ENCODE measurements at places on chromosomes 1 and 21.
A peak's percentile ranks its signal among the peaks of the same experiment; 100 is the strongest.

GRCh38 chr1:31626223-31627207, 9.0 kb downstream of the HCRTR1 start:
- no peak for DNase-seq

DNA sequence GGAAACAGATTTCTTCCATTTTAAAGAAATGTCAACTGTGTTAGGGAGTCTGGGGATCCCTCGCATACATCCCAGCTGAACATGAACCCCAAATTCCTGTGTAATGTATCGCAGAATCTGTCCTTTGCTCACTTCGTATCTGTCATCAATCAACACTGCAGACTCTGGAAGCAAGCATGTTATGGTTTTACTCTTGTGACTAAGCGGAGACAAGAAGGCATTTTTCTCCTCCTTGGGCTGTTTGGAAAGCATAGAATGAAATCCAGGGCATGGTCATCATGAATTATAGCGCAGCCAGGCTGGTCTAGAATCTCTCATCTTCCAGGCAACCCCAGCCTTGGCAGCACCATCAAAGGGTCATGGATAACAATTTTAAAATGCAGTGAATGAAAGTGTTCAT, 290.2 kb downstream of the KIF26B start:
- no peak for DNase-seq

DNA sequence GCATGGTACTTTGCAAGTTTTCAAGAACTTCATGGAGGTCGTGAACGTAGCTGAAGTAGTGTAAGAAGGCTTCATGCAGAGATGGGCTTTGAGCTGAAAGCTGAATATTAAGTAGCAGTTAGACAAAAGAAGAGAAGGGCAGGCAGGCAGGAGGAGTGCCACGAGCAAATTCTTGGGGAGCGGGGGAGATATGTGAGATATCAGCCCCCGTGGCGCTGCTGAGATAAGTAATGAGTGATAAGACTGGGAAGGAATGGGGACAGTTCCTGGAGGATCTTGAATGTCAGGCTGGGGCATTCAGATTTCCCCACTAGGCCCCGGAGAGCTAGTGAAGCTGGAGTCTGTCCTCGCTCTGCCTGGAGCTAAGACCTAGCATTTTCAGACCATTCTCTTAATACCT, 27.9 kb upstream of the KIRREL1 start:
- no peak for DNase-seq

DNA sequence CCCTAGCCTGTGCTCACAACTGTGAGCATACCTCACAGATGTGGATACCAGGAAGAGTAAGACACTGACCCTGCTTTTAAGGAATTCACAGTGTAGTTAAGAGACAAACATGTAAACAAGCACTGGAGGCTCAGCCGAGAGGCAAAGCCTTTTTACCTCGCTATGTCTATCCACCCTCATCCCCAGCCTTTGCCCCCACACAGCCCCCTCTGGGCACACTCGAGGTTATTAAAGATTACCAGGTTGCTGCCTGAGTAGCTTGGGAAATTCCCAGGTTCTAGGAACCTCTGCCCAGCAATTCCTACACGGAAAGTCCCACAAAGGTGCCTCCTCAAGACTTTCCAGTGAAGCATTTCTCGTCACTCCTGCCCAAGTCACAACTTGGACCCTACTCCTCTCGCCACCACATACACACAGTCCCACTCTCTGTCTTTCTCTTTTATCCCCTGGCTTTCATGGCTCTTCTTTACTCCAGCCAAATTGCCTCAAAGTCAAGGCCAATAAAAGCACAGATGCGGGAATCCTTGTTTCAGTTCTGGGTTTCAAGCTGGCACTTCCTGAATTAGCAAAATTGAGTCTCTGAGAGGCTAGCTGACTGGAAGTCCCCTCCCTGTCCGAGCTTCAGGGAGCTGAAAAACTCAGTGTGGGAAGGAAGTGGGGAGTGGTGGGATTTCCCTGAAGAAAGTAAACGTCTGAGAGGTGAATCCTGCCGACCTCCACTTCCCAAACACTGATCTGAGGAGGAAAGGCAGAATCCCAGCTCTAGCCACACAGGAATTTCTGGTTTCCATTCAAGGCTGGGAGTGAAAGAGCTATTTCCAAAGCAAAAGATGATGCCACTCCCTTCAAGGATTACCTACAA, 7.6 kb downstream of the DENND2D start:
- DNase-seq = no peak

DNA sequence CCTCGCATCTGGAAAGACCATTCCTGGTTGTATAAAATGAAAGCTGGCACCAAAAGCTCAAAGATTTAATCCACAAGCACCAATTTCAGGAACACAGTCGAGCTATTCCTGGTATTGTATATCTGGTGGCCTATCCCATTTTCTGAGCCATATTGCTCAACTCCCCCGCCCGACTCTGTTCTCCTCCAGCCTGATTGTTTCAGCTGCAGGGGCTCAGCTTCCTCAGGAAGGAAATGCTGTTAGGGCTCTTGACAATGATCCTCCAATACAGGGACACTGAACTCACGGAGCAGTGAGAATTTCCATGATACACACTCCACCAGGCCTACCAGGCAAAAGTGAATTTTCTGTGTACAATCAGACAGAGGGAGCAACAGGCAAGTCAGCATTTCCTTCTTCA, 16.9 kb upstream of the TDRD10 start:
- DNase-seq = no peak

- peak; percentile 73 for DNase-seq
Measured at GRCh38 chr1:208132287-208132882, 111.8 kb downstream of the PLXNA2 start.

DNA sequence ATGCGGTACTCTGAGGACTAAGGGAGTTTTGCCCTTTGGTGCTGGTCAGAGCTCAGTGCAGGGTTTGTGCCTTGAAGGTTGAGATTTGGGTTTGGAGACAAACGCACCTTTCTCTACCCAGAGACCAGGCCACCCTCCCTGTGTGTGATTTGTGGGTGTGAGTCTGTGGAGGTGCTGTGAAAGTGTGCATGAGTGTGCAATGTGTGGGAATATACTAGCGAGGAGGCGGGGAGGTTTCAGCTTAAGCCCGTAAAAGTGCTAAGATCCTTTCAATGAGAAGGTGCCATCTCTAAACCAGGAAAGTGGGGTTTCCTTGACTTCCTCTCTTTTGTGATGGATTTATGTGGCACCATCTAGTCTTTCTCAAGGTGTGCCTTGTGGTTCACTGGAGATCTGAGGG, 225.7 kb downstream of the HHAT start:
- no peak for DNase-seq

- DNase-seq = no peak
Measured at GRCh38 chr1:15974855-15975254, 1.0 kb downstream of the ZBTB17 start.

GRCh38 chr1:41101950-41102607, 80.6 kb upstream of the SLFNL1 start:
- peak; percentile 24 for DNase-seq

GRCh38 chr1:28871631-28872401, 42.6 kb upstream of the EPB41 start:
- DNase-seq = no peak

DNA sequence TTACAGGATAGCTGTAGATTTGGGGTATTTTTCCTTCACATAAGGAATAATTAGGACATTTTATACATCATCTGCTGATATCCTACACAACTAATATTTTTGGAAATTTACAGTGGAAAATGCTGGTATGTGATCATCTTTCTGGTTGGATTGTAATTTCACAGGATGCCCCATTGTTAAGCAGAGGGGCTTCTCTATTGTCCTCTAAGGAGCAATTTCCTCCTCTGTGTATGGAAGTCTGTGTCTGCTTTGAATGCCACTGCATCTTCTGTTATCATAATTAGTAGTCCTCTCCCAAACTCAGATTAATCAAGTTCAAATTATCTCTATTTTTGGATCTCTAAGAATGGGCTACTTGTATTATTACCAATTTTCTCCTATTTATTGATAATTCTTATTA, 988.1 kb upstream of the B3GALT2 start:
- DNase-seq = no peak

DNA sequence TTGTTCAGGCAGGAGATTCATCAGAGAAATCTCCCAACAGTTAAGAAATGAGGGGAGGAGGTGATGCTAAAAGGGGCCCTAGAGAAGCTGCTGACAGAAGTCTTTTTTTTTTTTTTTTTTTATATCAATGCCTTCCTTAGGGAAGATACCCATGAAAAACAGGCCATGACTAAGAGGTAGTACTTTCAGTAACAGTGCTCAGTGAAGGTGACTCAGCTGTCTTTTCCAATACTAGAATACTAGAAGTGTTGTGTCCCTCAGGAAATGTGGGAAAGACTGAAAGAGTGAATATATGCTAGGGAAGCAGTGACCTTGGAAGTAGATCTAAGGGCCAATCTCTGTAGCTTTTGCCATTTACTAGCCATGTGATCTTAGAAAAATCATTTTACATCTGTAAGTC, 52.4 kb upstream of the SLFNL1 start:
- DNase-seq = no peak

DNA sequence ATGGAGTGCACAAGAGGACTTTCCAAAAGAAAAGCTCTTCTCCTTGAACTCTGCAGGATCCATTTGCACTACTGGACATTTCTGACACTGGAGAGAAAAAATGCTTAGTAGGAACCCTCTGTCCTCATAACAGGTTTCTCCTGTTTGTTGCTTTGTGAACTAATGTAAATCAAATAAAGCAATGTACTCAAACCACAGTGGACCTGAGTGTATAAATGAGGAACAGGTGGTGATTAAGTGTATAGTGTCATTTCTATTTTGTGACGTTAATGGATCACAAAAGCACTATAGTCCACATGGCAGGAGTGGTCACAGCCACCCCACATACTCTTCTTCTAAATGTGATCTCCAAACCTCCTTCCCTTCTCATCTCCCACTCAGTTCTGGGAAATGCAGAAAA, 268.4 kb upstream of the DUSP10 start:
- no peak for DNase-seq

- no peak for DNase-seq
Measured at GRCh38 chr1:95537176-95537575, 303.2 kb downstream of the RWDD3 start.

DNA sequence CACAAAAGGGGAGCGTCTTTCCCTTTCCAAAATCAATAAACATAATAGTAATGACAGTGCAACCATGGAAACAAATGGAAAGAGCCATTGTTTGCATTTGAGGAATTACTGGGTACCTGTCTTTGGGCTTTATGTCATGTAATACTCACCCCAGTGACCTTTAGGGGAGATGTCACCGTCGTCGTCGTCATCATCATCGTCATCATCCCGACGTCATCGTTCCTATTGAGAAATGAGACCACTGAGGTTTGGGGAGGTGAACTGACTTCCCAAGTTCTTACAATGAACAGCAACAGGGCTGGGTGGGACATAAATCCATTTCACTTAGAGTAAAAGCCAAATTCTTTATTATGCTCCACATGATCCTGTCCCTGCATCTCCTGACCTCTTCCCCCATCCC, 168.9 kb upstream of the KAZN start:
- no peak for DNase-seq

DNA sequence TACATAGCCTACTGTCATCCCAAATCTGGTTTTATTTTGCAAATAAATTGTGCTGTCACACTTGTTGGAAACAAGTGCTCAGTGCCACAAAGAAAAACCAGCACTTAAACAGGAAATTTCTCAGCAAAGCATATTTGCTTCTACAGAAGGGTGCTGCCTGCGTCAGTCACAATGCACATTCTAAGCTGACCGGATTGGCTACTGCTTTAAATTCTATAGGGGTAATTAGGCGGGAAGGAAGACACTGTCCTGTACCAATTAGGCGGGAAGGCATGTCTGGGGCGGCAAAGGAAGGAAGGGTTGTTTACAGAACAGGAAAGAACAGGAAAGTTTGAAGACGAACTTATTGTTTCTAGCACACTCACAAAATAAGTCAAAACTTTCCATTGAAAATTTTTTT, 2.8 kb downstream of the IFI16 start:
- no peak for DNase-seq

- DNase-seq = no peak
Measured at GRCh38 chr1:32783851-32784250, 33.3 kb downstream of the YARS1 start.

DNA sequence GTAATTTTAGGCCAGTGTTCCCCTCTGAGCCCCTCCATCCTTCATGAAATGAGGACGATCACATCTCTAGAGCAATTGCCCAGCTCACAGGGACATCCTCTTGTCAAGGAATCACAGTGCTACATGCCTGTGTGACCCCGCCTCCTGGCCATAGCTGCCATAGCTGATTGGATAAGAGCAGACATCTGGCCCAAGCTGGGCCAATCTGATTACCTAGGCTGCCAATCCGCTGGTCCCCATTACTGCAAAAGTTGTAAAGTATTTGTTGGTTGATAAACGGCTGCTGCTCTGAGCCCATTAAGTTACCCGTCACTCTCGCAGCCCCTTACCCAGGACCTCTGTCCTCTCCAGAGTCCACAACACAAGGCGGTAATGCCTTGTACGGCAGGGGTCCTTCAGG, 8.3 kb downstream of the NT5C1A start:
- DNase-seq = no peak

DNA sequence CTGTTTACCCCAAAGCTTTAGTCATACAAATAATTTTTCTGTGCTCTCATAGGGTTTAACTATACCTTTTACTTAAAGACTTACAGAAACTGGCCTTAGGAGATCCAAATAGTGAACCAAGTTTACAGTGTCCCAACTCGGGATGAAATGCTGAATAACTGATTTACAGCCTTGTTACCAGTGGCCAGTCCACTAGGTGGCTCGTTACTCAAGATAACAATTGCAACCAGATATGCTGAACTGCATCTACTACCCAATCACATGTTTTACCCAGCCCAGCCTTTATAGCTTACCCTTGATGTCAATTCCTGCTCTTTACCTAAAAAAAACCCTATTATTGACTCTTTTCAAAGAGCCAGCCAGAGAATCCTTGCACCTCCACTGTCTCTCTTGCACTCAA, 1148.8 kb upstream of the ADGRL4 start:
- no peak for DNase-seq

DNA sequence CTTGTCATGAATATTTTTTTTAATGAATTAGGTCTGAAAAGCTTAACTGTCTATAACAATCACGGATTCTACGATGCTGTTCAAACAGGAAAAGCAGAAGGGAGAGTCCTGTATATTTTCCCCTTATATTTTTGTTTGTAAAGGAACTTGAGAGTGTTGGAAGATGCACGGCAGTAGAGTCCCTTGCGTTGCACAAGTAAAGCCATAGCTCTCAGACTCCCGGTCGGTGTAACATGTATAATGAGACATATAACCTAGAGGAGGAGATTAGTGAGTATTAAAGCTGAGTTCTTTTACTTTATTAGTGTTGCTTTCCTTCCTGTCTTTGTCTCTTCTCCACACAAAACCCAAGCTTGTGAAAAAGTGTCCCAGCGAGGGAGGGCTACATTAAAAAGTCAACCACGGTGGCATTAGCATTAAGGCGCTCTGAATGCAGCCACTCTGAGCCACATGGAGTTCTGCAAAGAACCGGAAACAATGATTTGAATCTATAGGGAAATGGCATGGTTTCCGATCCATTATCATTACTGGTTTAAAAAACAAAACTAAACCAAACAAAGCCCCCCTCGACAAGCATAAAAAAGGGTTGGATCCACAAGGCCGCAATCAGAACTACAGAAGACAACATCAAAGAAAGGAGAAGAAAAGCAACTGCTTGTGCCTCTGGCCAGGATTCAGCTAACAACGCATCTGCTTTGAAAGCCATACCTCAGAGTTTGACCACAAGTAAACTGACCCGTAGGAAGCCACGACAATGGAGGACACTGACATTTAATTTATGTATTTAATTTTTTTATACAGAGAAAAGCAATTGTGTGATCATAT, 356.8 kb downstream of the LMO4 start:
- DNase-seq = no peak

- no peak for DNase-seq
Measured at GRCh38 chr1:173581383-173582079, 21.3 kb downstream of the SLC9C2 start.

GRCh38 chr1:222283147-222283768, 264.6 kb downstream of the HHIPL2 start:
- no peak for DNase-seq

GRCh38 chr1:157580179-157580827, 17.6 kb downstream of the FCRL4 start:
- DNase-seq = peak; percentile 60

All from NCI-H1092 treated with DMSO at 0.1 percent for 48 hours (cell line).